Activated CD8-positive, alpha-beta memory T cell treated with anti-CD3 and anti-CD28 coated beads for 1 hour (primary cell): ENCODE measurements at places on chromosomes 4 and X.
A peak's percentile ranks its signal among the peaks of the same experiment; 100 is the strongest.

GRCh38 chr4:101792056-101792590, 1.6 kb downstream of the BANK1 start:
- no peak for DNase-seq

- DNase-seq = peak; percentile 33
Measured at GRCh38 chr4:103075894-103076746, 441 bp downstream of the SLC9B2 start.

DNA sequence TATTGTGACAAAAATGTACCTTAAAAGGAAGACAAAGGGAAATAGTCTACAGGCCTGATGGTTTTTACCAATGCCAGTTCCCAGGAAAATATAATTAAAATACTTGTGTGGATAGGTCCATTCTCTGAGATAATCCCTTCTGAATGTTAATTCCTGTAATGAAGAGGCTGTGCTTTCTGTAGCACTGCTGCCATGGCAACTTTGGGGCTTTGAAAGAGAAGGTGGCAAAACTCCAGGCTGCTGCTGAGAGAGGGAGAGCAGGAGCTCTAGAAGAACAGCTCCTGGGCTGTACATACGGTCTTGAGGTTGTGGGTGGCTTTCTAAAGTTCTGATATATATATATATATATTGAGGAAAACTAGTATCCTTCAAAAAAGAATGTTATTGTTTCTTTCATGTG, 125.4 kb downstream of the PDLIM5 start:
- DNase-seq = no peak

- DNase-seq = no peak
Measured at GRCh38 chr4:94235825-94236224, 28.2 kb downstream of the SMARCAD1 start.

- no peak for DNase-seq
Measured at GRCh38 chrX:21975812-21976211, 35.3 kb downstream of the SMS start.

DNA sequence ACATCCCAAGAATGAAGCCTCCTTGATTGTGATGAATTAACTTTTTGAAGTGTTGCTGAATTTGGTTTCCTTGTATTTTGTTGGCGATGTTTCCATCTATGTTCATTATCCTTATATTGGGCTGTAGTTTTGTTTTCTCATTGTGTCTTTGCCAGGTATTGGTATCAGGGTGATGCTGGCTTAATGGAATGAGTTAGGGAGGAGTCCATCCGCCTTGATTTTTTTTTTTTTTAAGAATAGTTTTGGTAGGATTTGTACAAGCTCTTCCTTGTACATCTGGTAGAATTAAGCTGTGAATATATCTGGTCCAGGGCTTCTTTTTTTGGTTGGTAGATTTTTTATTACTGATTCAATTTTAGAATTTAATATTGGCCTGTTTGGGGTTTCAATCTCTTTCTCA, 166.1 kb upstream of the WDFY3 start:
- DNase-seq = no peak

GRCh38 chrX:153469811-153470410, 465 bp downstream of the HAUS7 start:
- no peak for DNase-seq

- DNase-seq = no peak
Measured at GRCh38 chrX:24860140-24860539, 155.6 kb downstream of the ARX start.

- no peak for DNase-seq
Measured at GRCh38 chrX:15631637-15632036, 30.9 kb upstream of the ACE2 start.

- no peak for DNase-seq
Measured at GRCh38 chr4:102554482-102554881, 53.3 kb downstream of the NFKB1 start.

DNA sequence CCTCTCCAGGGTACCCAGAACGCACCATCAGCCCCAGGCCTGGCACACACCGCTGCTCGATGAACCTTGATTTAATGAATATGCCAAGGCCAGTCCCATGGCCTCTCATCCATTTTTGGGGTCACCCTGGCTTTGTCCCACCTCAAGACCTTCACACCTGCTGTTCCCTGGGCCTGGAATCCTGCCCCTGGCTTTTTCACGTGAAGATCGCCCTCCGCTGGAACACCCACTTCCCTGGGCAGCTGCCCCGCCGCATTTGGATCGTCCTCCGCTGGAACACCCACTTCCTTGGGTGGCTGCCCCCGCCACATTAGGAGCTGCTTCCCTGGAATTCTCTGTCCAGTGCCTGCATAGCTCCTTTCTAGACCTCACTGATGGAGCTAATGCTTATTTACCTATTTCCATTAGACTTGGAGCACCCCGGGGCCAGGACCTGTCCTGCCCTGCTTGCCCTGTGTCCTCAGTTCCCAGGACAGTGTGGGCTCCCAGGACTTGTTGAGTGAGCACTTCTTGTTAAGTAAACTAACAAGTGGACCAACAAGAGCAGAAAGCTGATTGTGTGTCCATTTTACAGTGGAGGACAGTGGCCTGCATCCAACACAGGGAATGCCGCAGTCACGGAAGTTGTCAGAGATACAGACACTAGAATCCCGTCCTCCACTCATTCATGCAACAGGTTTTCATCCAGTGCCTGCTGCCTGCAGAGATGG, 12.5 kb downstream of the BLOC1S4 start:
- no peak for DNase-seq

DNA sequence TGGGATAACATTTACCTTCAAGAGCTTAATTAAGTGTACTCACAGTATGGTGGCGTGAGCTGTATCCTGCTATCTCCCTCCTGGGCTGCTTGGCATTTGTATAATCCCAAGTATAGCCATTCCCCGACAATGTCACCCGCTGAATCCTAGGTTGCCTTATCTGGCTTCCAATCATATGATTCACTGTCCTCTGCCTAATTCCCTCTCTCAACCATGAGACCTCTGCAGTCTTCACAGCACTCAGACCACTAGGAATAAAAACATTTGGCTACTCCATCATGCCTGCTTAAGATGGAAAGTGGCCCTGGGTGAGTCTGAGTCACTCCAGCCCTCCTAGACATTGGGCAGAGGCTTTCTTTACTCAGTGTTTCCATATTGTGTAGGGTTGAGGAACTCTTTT, 28.9 kb upstream of the WDFY3 start:
- no peak for DNase-seq

- no peak for DNase-seq
Measured at GRCh38 chr4:106277140-106277675, 38.8 kb downstream of the TBCK start.

- no peak for DNase-seq
Measured at GRCh38 chr4:88761861-88762523, 64.4 kb upstream of the NAP1L5 start.

DNA sequence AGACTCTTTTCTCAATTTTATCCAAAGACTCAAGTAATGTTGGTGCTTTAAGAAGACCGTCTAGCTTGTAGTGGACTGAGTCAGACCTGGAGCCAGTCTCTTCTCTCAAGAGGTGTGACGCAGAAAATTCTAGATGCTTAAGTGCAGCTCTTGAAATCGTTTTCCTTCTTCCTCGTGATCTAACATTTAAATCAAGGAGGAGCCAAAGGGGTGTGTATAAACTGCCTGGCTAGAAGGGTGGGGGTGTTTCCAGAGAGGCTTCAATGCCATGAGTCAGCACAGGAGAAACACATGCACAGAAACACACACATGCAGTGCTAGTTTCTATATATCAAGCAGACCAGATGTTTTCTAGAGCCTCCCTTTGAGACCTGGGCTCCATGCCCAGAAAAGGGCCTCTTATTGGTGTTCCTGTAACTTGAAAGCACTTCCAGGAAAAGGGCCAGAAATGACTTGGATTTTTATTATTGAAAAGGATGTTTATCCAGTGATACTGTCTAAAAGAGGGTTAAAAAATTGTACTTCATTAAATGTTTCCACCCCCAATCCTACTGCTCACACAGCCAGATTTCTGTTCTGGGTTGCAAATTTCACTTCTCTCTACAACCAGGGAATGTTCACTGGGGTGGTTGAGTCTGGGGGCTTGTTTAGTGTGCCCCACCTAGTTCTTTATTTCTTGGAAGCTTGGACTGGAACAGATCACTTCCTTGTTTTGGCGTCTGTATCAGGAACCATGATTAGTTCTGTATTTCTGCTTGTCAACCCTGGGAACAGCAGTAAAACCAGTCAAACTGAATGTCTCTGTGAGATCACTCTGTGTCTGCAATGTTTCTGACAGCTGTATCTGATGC, at the start of gene CLIC2:
Gene CLIC2 (minus strand): TSS at position 129 of the 851 bp plus-strand sequence. CDS start 187 bp downstream, outside the sequence.
- DNase-seq = no peak

DNA sequence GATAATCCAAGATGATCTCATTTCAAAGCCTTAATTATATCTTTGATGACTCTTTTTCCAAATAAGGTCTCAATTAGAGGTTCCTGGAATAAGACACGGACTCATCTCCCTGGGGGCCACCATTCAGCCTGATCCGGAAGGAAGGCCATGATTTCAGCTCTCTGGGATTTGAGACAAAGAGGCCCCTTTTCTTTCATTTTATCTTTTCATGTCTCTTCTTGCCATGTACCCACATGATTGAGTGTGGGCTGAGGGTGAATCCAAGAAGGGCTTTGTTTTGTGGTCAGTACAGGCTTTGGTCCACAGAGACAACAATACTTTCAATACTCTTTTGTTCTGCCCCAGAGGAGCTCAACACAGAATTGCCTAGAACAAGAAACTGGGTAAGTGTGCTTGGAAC, 261.2 kb downstream of the TRIML1 start:
- no peak for DNase-seq

GRCh38 chr4:75412746-75413145, 101.5 kb downstream of the RCHY1 start:
- no peak for DNase-seq

DNA sequence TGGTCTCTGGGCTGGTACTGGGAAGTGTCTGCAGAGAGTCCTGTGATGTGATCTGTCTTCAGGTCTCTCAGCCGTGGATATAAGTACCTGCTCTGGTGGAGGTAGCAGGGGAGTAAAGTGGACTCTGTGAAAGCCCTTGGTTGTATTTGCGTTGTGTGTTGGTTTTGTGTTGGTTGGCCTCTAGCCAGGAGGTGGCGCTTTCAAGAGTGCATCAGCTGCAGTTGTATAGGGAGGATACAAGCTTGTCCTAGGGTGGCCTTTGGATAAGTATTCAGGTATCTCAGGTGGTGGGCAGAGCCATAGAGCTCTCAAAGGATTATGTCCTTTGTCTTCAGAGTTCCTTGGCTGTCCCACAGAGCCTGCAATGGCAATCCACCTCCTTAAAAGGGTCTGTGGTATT, 111.6 kb downstream of the MAGEB17 start:
- no peak for DNase-seq

DNA sequence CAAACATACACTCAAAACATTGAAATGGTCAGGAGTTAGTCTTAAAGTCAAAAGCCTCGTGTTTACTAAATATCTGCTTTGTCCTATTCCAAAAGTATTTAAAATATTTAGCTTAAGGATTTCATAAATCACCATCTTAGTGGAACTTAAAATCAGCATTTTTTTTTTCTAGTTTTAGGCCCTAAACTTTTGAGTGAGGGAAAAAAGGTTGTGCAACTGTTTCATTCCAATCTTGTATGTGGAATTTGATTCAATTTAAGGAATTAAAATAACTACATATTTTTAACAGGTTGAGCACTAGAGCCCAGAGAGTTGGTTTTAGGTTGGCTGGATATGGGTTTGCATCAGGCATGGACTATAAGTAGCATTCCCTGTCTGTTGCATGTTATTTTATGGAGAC, 35.7 kb upstream of the ANK2 start:
- DNase-seq = no peak

- no peak for DNase-seq
Measured at GRCh38 chrX:9882669-9883446, 84.3 kb upstream of the CLDN34 start.

GRCh38 chr4:7124689-7125442, 57.0 kb upstream of the GRPEL1 start:
- no peak for DNase-seq

GRCh38 chr4:108227923-108228322, 59.2 kb upstream of the LEF1 start:
- DNase-seq = no peak

DNA sequence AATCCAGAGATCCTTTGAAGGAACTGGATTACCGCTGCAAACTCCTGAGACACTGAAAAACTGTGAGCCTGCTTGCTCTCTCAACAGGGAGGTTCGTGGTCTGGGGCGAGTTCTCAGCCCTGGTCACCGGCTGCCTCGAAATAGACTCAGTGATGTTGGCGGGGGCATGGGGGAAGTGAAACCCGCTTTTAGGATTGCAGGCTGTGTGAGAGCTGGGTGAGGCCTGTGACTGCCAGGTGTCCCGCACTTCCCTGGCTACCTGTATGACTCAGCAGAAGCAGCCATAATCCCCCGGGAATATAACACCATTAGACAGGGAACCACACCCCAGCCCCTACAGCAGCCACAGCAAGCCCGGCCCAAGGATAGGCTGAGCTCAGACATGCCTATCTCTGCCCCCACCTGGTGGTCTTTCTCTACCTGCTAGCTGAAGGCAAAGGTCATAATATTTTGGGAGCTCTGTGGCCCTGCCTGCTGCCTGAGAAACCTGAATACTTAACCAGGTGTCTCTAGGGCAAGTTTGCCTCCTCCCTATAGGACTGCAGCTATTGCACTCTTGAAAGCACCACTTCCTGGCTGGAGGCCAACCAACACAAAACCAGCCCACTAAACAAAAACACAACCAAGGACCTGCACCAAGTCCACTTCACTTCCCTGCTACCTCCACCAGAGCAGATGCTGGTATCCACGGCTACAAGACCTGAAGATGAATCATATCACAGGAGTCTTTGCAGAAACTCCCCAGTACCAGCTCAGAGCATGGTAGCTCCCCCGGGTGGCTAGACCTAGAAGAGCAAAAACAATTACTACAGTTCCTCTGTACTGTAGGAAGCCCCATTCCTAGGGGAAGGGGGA, 202.0 kb downstream of the RRAGB start:
- no peak for DNase-seq

DNA sequence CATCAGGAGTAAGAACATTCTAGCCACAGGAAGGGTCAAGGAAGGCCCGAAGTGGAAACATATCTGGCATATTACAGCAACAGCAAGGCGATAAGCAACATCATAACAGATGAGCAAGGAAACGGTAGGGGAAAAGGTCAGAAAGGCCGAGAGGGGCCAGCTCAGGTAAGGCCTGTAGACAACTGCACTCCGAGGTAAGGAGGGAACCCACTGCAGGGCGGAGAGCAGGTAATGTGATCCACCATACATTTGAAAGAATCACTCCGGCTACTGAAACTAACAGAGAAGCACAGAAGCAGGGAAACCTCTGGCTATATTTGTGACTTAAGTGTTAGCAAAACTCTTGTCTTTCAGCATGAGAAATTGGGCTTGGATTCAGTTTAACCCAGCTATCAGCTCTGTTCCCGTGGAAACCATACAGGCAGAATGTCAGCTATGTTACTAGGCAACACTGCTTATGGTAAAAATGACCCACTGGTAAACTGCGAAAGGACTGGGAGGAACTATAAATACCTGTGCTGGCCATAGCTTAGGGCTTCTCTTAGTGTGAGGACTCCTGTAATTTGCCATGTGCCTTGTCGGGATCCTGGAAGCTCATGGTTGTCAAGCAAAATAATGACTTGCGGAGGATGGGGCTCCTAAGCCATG, 31.0 kb downstream of the FRYL start:
- DNase-seq = no peak

GRCh38 chrX:24696294-24696693, 2.6 kb downstream of the POLA1 start:
- no peak for DNase-seq

GRCh38 chrX:15468036-15468435, 25.1 kb downstream of the PIR start:
- no peak for DNase-seq

GRCh38 chrX:68699960-68700746, 52.7 kb downstream of the STARD8 start:
- no peak for DNase-seq
